Activated naive CD8-positive, alpha-beta T cell treated with anti-CD3 and anti-CD28 coated beads, Interleukin-2, amount 50 U/mL, for 24 hours (primary cell): ENCODE measurements at places on chromosomes 4 and X.

- no peak for DNase-seq
These were observed 188.9 kb downstream of the COL25A1 start for GRCh38 chr4:109113521-109113920.

GRCh38 chr4:168451744-168452390 is 28.4 kb downstream of the DDX60L start:
- DNase-seq, result no peak

DNA sequence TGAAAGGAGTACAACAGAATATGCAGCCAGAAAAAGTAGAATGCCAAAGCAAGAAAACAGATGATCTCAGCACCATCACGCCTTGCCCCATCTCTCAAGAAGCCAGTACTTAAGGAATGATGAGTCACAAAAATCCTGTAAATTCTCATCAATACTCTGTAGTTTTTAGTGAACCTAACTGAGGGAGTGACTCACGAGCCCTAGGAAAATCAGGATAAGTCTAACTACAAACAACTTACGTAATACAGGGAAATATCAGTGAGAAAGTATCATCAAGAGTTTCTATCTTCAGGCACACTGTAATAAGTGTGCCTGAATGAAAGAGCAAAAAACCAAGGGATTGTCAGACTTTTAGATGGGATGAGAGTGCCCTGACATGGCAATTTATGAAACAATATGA is 644.4 kb downstream of the STPG2 start:
- no peak for DNase-seq

GRCh38 chrX:7480721-7481120 is 332.8 kb upstream of the PUDP start:
- no peak for DNase-seq

DNA sequence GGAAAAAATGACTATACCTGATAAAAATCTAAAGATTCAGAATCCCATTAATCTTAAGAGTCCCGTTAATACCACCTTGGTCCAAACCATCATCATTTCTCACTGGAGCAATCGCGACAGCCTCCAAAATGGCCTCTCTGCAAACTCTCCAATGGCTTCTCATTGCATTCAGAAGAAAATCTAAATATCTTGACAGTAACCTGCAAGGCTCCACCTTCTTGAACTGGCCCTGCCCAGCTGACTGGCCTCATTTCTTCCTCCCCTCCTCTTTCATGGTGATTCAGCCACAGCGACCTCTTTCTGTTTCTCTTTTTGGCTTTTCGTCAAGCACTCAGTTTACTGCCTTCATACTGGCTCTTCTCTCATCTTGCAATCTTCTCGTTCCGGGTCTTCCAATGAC is 56.2 kb upstream of the GPRIN3 start:
- DNase-seq, result no peak

DNA sequence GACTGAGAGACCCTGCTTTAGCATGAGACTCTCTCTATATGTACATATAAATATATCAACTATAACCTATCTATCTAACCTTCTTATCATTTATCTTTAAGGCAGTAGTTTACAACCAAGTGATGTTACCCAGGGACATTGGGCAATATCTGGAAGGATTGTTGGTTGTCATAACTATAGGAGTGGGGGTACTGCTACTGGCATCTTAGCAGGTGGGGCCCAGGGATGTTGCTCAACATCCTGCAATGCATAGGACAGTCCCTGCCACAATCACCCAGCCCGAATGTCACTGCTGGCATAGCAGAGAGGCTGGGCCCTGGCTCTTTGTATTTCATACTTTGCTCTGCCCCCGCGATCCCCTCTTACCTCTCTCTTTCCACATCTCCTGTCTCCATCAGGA is 397.7 kb downstream of the IL15 start:
- no peak for DNase-seq

- no peak for DNase-seq
These were observed 22.1 kb upstream of the MSX1 start for GRCh38 chr4:4837316-4837715.

DNA sequence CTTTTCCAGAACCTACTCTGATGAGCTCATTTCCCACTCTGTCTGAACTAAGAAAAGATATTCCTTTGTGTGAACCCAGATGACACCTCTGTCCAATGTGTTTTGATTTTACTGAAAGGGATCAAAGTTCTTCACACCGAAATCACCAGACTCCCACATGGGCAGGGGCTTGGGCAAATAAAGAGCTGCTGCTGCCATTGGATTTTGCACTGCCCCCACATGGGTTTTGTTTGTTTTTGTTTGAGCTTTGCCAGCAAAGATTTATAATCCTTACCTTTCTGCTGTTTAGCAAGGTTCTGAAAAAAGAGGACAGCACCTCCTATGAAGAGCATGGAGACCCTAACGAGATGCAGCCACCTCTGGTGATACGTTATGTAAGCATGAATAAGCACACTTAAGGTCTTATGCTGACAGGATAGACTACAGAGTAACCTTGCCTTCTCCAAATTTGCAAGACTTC is 44.3 kb downstream of the HSD17B13 start:
- DNase-seq, result no peak

GRCh38 chr4:11487139-11487538 is 58.4 kb upstream of the HS3ST1 start:
- DNase-seq, result no peak

- no peak for DNase-seq
These were observed 1.4 kb downstream of the PDZD4 start for GRCh38 chrX:153828723-153829548.
